Stimulated activated CD4-positive, alpha-beta T cell treated with anti-CD3 and anti-CD28 coated beads, Interleukin-1b, Interleukin-23, amount 100 ng/mL, for 1 hour (primary cell): ENCODE measurements at places on chromosomes 11 and 22.

DNA sequence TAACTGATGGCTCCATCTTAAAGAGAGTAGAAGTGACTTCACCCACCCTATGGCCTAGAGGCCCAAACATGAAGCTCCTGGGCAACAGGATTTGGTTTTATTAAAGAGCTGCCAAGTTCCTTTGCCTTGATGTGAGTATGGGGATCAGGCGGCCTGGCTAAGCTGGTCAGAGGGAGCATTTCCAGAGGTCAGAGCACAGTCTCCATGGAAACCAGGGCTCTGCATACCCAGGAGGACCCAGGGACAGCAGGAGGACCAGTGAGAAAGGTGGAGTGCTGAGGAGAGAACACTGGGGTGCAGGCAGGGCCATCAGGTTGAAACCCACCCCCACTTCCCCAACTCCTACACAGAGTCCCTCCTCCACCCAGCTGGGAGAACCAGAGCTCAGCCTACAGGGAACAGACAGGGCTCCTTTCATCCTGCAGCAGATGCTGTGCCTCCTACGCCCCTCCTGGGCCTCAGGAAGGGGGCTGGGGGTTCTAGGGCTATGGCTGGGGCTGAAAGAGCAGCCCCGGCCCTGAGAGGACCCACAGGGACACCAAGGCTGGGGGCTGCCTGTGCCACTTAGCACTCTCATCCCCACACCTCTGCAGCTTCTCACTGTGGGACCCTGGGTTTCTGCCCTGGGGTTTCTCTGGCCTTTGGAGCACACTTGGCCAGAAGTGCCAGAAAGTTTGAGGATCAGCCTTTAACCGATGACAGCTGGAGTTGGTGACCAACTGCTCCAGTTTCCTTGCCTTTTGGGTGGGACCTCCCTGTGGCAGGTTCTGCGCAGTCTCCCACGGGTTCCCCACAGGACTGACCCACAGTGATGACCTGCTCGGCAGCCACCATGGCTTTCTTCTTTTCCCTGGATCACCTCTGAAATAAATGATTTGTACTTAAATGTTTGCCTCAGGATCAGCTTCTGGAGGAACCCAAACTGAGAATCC is 13.8 kb upstream of the P2RY6 start:
- DNase-seq: no peak

DNA sequence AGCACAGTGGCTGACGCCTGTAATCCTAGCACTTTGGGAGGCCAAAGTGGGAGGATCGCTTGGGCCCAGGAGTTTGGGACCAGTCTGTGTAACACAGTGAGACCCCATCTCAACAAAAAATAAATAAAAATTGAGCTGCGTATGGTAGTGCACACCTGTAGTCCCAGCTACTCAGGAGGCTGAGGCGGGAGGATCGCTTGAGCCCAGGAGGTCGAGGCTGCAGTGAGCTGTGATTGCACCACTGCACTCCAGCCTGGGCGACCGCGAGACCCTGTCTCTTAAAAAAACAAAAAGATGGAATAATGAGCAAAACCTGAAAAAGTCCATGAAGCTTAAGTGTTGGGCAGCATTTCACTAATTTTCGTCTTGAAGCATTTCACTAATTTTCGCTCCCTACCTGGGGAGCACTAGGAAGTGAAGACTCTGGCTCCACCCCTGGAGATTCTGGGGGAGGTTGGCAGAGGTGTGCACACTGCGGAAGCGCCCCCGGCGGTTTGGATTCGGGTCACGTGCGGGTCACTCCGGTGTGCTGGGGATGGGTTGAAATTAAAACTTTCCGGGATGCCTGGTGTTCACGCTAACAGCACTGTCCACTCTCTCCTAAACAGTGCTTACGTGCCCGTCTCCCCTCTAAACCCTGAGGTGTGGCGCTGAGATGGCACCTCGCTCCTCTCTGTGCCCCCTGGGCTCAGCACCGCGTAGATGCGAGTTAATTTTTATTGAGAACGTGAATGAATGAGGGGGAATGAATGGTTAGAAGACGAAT is 906 bp upstream of the NAA40 start:
- no peak for DNase-seq

DNA sequence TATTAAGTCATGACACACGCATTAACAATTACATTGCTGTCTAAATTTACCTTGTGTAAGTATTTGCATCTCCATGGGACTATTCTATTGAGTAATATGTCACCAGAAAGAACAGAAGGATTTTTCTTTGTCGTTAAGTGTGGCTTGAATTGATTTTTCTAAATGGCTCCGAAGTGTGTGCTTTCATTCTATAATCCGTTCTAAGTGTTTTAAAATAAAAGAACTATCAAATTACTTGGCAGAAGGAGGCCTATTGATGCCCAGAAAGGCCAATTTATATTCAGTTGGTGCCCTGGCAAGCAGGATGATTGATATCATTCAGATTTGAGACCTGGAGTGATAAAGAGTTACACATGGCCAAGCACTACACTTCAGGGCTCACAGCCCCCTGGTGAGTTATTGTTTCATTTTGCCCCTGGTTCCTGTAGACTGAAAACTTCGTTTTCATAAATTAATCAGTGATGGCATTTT is 538.9 kb upstream of the ANO5 start:
- no peak for DNase-seq

GRCh38 chr11:123235656-123236261 is 40.7 kb upstream of the CLMP start:
- no peak for DNase-seq

DNA sequence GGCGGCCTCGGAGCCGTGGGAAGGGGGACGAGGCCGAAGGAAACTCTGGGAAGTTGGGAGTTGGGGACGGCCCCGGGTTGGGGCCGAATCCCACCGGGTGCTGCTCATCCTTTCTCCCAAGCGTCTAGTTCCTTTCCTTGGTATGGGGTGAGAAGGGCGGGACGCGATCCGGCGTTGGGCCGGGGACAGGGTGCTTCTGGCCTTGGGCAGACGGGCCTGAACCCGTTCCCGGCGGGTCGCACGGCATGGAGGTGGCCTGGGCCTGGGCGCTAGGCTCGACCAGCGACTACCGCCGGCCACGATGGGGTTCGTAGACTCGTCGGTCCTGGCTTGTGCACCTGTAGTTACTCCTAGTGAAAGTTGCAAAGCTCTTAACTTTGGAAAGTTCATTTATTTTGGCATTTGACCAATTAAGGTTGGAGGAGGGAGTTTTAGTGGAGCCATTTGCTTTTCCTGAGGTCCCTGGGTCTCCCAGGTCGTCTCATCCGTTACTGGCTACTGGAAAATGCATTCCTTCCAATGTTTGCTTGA is 1.0 kb downstream of the SYT9 start:
- DNase-seq: no peak

- DNase-seq: no peak
Measured at GRCh38 chr11:9049959-9050358, 41.4 kb downstream of the SCUBE2 start.

DNA sequence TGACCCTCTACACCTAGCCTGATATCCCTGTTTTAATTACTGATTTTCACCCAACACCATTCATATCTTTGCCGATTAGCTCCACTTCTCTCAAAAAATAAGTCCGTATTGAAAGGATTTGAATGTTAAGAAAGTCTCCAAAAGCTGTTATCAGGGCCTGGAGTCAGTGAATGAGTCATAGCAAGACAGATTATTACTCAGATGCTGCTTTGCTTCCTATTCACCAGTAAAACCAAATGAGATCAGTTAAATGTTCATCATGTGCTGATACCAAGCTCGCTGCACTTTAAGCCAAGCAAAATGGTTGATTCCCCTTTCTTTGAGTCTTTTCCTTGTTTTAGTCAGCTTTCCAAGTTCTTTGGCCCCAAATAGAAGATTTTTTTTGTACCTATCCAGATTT is 228.4 kb downstream of the FAT3 start:
- DNase-seq: no peak

DNA sequence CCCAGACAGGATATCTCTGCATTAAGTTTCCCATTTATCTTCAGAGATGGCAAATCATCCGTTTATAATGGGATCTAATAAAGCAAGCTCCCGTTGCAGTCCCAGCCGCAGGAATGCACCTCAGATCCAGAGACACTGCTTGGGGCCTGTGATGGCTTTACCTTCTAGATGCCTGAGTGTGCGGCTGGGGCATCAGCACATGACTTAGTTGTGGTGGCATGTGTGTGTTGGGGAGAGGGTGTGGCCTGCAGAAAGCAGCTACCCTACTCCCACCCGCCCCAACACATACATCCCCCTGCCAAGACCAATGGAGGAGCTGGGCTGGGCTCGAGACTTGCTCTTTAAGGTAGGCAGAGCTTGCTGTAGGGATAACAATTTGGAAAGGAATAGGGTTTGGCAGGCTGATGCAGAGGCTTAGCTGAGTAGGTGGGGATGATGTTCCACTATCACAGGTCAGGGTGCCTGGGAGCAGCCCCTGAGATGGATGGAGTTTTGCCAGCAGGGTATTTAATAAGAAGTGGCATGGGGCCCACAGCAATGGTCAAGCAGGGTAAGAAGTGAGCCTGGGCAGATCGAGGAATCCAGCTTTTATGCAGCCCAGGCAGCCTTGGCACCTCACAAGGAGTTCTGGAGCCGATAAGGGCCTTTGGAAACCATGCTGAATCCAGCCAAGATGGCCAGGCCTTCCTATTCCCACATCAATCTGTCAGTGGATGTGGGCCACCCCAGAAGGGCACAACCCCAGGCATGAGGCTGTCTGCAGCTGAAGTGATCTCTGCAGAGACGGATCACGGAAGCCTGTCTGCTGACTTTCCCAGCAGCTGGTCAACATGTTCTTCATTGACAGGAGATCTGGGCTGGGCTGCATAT is 601.3 kb downstream of the BUD13 start:
- no peak for DNase-seq

- DNase-seq: no peak
Measured at GRCh38 chr11:41431784-41432183, 27.7 kb downstream of the LRRC4C start.

- no peak for DNase-seq
Measured at GRCh38 chr11:47980907-47981621, 705 bp downstream of the PTPRJ start.

DNA sequence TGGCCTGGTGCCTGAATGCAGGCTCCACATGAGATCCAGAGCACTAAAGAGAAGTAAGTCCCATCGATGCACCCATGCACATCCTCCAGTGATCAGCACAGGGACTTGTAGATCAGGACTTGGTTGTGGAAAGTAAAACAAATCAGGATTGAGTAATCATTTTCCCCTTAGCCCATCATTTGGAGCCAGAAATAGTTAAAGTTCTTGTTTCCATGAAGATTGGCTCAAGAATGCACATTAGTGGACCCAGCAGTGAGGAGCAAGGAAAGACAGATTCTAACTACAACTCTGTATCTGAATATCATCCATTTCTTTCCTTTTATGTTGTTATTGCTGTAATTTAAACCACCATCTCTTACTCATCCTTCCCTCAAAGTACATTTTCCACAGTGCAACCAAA is 19.1 kb downstream of the CCDC83 start:
- no peak for DNase-seq

DNA sequence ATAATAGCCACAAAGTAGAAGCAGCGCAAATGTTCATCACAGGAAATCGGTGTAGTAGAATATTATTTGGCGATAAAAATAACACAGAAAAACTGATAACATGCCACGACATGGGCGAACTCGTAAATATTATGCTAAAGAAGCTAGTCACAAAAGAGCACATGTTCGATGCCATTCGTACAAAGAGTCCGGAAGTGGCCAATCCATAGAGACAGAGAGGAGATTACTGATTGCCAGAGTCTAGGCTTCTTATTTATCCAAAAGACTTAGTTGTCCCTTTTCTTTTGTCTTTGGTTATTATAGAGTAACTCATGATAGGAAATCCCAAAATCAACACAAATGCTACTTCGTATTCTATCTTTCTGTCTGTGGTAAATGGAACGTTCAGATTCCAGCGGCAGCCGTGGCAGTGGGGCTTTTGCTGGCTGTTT is 56.5 kb downstream of the MED15 start:
- no peak for DNase-seq

DNA sequence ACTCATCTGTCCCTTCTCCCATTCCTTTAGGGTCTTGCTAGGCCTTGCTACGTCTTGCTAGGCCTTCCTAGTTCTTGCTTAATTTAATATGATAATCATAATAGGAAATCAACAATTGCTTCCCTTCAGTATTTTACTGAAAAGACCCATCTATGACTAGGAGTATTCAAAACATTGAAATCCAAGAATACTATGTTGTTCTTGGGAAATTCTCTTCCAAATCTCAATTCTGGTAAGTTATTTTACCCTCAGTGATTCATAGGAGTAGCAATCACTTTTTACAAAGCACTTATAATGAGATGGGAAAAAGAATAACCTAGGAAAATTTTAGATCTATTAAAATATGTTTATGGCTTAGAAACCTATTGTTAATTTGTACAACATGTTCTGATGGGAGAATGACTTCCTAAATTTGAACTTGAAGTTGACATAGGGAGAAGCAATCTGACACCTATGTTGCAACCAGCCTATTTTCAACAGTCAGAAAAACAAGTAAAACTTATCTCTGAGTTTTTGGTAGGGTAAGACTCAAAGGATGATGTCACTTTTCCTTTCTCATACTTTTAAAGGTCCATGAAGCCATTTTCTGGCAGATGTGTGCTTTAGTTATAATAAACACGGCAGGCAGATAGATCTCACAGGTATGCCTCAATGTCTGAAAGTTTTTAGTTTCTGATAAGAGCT is 29.5 kb upstream of the HIPK3 start:
- DNase-seq: no peak

DNA sequence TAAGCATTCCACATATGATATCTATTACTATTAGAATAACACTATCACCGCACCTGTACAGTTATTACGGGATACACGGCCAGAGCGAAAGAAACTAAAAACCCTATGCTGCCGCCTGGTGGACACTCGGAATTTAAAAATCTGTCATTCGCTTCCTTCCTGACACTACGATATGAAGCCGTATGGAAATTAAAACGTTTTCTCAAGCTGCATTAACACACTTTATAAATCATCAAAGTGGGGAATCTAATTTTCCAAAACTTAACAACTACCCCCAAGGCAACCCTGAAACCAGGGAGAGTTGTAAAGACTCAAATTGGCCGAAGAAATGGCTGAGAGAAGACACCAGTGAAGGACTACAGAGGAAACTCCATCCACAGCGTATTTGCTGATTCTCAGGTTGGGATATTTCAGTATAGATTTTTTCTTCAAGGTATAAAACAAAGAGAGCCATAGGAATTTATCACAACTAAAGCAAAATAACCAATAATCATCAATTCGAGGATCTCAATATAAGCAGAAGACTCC is 1.4 kb downstream of the CCDC73 start:
- peak; percentile 7 for DNase-seq

DNA sequence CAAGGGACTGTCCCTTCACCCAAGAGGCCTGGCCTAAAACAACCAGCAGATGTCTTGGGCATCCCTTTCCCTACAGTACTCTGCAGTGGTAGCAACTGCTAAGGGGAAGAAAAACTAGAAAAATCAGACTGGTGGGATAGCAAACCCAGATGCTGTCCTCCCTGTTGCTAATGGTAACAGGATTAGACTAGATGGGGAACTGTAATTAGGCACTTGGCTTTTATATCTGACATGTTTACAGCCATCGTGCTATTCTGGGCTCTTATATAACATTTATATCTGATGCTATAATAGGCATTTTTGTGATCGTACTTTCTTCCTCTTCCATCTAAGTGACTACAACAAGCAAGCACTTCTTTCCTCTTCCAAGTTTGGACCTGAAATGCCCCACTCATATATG is 316.7 kb downstream of the DLG2 start:
- no peak for DNase-seq

GRCh38 chr11:126359431-126360048 is 4.1 kb downstream of the ST3GAL4 start:
- no peak for DNase-seq
